Thoracic aorta (tissue), 2 donors: ENCODE measurements at places on chromosomes 7 and 10.

DNA sequence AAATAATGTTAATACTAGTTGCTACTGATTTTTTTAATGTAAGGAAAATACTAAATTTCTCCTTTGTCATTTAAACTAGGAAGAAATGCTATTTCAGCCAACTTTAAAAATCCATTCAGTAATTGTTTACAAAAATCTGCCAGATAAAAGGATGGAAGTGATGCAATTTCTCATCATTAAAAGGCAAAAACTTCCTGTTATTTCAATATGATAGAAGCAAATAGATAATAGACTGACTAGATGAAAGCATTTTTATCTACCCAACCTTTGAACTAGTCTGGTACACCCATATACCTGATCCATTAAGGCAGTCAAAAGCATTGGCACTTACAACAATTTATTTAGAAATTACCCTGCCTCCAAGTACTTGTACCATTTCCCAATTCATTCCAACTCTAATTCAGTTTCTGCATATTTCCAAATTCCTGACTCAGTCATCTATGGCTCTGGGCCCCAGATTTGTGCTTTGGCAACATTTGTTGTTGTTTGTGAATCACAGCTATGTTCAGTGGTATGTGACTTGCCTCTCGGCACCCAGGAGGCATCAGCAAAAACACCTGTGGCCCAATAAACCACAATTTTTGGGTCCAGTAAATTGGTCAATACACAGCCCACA lies 482.6 kb upstream of the SEMA3A start:
- DNase-seq = no peak

GRCh38 chr7:106031300-106032035 lies 68.4 kb downstream of the CDHR3 start:
- DNase-seq = no peak

GRCh38 chr10:46287846-46288477 lies 1.2 kb downstream of the ANTXRL start:
- no peak for DNase-seq

- DNase-seq = no peak
These were observed 170.9 kb downstream of the ZMYND11 start for GRCh38 chr10:306007-306674.

- DNase-seq = no peak
These were observed 8.6 kb downstream of the GJD4 start for GRCh38 chr10:35613597-35614226.

- DNase-seq = no peak
These were observed 77.3 kb downstream of the GRK5 start for GRCh38 chr10:119284679-119285096.

GRCh38 chr10:60990663-60991062 lies 46.7 kb upstream of the RHOBTB1 start:
- DNase-seq = no peak

DNA sequence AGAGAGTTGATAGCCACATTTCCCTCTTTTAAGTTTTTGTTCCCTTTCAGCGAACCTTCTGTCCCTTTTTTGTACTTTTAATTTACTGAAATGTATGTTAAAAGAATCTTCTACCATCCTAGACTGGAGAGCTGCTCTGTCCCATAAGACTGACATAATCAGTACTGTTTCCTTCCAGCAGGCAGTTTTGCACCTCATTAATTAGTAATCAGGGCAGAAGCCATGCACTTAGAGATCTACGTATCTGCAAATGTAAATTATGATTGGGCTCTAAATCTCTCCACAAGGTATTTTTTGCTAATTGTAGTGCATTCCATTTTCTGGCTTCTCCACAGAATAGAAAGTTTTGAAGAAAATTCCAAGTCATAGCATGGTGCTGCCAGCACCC lies 232.1 kb downstream of the CELF2 start:
- no peak for DNase-seq

GRCh38 chr7:5526100-5526905 lies 102.7 kb upstream of the TNRC18 start:
- DNase-seq = no peak

DNA sequence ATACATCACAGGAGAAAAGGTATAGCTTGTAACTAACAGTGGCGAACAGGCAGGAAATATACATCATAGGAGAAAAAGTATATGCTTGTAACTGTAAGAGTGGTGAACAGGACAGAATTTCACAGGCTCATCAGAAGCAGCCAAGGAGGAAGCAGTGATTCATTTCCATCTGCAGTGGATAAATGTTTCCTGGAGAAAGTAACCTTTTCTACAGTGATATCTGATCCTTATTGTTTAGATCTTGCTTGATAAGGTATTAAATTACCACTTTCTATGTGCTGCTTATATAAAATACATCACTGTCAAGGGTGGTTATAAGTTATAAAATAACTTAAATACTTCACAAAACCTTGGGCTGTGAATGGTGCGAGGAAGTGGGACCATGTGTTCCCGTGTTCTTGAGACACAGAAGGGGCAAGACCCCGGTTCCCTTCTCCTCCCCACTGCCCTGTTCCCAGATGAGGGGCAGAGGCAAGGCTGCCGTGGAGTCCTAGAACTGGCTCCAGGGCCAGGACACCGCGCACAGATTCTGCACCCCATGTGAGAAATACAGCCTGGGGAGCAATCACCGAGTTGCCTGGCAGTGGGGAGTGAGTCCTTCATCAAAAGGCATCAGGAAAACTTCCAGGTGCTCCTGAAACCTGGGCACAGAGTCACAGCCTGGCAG lies 135.2 kb downstream of the DIP2C start:
- DNase-seq = no peak

GRCh38 chr10:34739915-34740314 lies 75.2 kb downstream of the PARD3 start:
- no peak for DNase-seq

GRCh38 chr10:26408858-26409494 lies 29.2 kb upstream of the APBB1IP start:
- no peak for DNase-seq

- DNase-seq = no peak
These were observed 859.2 kb downstream of the GATA3 start for GRCh38 chr10:8913720-8914119.

GRCh38 chr7:22387583-22387982 lies 30.6 kb upstream of the RAPGEF5 start:
- no peak for DNase-seq

- no peak for DNase-seq
These were observed 321.1 kb downstream of the PARD3 start for GRCh38 chr10:34494012-34494411.
